ENCODE measurements at places on chromosomes 3 and 15.

- DNase-seq, result no peak
Observed at GRCh38 chr15:36881516-36881915, 218.8 kb downstream of the MEIS2 start.

- no peak for DNase-seq
Observed at GRCh38 chr3:12544652-12545472, 437 bp downstream of the MKRN2OS start.

DNA sequence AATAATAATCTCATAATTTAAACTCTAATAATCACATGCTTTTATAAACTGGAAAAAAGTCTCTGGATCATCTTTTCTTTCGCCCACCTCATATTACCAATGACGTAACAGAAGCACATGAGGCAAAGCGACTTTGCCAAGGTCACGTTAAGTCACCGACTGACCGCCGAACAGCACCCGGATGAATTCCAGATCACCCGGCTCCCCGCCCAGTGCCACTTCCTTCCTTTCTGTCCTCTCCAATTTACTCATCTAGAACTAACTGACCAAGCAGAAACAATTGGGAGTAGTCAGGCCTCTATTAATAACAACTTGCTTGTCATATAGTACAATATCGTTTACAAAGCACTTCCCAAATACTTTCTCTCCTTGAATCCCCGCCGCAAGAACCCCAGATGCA lies 21.1 kb downstream of the FGF12 start:
- DNase-seq, result no peak

DNA sequence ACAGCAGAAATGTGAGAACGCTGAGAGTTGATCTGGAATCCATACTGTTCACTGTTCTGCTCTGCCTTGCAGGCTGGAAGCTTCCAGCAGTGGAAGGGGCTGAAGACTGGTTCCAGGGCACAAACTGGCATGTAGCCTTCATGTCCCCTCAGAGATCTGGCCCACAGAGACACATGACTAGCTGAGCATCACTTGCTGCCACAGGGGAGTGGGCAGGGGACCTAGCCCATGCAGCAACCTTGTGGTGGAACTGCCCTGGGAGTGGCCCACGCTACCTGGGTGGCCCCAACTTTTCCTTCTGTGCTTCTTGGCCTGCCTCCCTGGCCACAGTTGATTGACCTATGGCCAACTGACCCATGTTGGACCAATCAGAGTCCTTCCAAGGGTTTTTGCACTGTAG lies 98.1 kb downstream of the TPRA1 start:
- no peak for DNase-seq

DNA sequence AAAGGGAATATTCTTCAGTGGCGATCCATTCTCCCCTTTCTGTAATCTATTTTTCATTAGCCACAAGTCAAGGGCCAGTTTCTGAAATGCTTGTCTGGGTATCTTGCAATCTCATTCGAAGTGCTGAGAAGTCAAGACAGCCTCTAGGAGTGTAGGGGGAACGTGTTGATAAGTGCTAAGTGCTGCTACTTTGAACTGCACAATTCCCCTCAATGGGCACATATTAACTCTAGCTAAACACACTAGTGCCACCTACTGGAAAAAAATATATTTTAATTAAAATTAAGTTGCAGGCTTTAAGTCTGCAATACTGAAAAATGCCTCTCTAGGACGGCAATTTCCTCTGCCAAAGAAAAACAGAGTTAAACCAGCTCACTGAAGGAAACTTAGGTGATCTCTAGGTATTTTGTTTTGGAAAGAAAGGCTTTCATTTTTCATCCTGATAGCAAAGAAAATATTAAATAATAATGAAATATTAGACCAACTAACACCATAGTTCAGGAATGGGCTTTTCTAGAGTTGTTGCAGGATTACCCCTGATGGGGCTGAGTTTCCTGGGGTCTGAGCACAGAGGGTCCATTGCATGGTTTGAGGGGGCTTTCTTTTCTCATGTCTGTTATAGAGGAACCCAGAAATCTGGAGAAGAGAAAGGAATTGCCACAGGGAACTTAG lies 181.9 kb upstream of the KBTBD8 start:
- DNase-seq, result peak; percentile 34

- DNase-seq, result no peak
Observed at GRCh38 chr3:185722881-185723280, 102.0 kb downstream of the IGF2BP2 start.

DNA sequence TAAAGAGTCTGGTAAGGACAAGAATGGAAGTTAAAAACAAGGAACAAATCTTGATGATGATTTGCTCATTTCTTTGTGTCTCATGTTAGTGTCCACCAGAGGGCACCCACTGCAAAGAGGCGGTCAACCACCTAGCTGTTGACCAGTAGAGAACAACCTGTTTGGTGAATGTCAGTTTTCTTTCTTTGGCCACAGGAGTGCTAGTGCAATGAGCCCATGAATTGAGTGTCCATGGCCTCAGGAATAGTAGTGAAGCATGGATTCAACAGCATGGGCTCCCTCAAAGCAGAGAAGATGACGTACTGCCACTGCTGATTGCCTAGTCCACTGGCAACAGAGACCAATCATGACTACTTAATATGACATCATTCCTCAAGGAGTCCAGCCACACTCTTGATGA lies 10.7 kb upstream of the CNTN6 start:
- DNase-seq, result peak; percentile 23

DNA sequence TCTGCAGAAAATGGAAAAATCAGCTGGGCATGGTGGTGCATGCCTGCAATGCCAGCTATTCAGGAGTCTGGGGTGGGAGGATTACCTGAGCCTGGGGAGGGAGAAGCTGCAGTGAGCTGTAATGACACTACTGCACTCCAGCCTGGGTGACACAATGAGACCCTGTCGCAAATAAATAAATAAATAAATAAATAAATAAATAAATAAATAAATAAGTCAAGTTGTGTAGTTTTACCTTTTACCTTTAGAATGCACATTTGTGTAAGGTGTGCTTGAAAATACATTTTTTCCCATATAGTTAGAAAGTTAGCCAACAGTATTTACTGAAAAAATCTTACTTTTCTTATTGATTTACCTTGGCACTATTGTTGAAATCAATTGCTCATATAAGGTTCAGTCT lies 515.6 kb downstream of the NAALADL2 start:
- DNase-seq, result no peak

DNA sequence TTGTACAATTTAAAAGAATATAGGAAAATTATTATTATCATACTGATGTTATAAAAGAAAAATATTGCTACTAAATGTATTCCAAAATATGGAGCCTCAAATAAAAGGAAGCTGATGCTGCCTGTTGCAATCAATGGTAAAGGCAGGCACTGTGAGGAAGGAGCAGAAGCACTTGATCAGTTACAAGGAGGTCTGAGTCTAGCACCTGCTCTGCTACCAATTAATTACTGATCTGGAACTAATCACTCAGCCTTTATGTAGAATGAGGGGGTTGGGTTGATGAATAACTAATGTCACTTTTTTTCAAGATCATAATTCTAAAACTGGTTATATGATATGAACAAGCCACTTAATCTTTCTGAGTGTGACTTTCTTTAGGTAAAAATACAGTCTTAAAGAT lies 5.5 kb downstream of the ADGRG7 start:
- no peak for DNase-seq
